ENCODE measurements at places on chromosomes 7 and 10.

DNA sequence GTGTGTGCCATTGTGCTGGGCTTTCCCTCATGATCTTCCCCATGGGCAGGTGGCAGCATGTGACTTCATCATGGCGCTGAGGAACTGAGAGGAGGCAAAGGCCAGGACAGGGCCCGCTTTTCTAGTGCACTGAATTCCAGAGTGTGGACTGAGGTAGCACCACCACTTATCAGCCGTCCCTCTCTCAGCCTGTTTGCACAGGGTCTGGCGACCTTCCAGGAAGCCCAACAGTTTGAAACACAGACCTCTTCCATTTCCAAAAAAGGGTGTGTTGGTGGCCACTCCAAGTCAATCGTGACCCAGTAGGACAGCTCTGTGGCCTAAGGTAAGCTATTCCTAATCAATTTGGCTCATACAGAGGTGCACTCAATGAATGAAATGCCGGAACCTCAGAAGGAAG lies 4.4 kb downstream of the DNAJC30 start:
- DNase-seq = no peak

- no peak for DNase-seq
These were observed 66.8 kb downstream of the ATAD1 start for GRCh38 chr10:87751274-87751673.

DNA sequence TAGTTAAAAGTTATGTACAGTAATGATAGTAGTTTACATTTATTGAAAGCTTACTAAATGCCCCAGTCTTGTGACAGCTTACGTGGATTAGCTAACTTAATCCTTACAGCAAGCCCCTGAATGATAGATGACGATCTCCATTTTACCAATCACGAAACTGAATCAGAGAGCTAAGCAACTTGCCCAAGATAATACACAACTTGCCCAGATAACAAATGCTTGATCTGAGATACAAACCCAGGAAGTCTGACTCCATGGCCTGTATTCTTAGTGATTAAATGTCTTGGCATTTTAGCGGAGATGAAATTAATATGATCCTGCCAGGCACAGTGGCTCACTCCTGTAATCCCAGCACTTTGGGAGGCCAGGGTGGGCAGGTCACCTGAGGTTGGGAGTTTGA lies 46.9 kb upstream of the FMC1 start:
- DNase-seq = no peak

DNA sequence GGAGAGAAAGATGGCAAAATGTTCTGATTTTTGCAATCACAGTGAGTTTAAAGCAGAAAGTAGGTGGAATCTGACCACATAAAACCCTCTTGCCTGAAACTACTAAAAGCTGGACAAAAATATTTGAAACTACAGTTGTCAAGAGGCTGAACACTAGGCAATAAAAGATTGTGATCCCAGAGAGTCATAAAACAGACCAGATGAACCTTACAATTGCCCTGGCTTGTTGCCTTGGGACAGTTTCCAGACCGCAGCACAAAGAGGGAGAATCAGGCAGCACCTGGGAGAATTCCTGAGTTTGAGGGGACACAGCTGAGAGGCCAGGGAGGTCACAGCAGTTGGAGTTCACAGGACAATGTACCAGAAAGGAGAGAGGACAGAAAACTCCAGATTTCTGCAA lies 107.3 kb upstream of the NANOS1 start:
- DNase-seq = no peak

DNA sequence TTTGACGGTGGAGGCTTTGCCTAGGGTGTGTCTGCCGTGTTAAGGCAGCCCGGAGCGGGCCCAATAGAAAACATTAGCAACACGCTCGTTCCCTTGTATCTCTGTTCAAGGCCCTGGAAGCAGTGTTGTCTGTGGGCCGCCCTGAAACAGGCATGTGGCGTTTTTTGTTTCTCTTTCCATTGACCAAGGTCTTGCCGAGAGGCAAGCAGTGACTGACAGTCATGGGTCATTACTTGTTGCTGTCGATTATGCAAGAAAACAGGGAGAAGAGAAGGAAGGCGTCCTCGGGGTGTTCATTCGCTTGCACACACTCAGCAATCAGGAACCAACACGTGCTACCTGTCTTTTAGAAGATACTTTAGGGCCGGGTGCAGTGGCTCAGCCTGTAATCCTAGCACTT lies 92.5 kb downstream of the EZH2 start:
- no peak for DNase-seq
